ENCODE measurements at places on chromosomes 1 and 21. TPM values are rescaled to one million over a fixed set of nuclear protein-coding genes. Genes with fewer than 3 reads are reported as not detected.

OR2G2 gene
- total RNA-seq: not detected

ZNF281 gene
- total RNA-seq: 13.1 TPM

SPRR2A gene
- 0.60 TPM for total RNA-seq

USF1 gene
- 56.1 TPM for total RNA-seq

SNRNP40 gene
- 44.2 TPM for total RNA-seq

DPYD gene
- total RNA-seq: 41.6 TPM

CASZ1 gene
- total RNA-seq: 33.0 TPM

- no peak for DNase-seq
Observed at GRCh38 chr1:201728731-201729130, 100.2 kb upstream of the IPO9 start.

DNA sequence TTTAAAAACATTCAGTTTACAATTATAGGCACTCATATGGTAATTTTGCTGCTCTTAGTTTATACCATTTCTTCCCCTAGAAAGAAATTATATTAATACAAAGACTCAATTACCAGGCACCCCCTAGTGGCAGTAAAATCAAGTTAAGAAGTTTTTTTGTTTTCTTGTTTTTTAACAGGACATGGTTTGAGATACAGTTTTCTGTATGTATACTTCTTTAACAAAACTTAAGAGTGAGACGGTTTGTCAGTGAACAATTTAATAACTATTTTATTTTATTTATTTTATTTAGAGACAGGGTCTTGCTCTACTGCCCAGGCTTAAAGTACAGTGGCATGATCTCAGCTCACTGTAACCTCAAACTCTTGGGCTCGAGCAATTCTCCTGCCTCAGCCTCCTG, 224.6 kb downstream of the FAF1 start:
- DNase-seq: no peak

GRCh38 chr1:176559474-176559873, 96.5 kb downstream of the PAPPA2 start:
- no peak for DNase-seq

GRCh38 chr1:208131621-208132286, 112.4 kb downstream of the PLXNA2 start:
- DNase-seq: no peak

DNA sequence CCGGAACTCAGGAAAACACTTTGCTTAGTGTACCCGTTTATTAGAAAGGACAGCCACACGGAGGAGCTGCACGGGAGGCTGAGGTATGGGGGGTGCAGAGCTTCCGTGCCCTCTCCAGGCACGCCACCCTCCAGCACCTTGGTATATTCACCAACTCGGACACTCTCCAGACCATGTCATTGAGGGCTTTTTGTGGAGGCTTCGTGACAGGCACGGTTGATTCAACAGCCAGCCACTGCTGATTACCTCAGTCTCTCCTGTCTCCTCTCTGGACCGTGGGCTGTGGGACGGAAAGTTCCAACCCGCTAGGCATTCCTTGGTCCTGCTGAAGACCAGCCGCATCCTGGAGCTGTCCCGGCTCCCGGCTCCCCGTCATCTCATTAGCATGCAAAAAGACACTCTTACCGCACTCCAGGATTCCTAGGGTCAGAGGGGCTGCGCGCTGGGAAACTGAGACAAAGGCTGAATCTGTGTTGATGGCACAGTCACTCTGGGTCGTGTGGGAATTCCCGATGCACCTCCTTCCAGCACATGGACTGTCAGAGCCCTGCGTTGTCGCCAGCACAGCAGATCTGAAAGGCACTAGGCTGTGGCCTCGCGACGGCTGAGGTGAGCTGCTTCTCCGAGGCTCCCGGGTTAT, 65.6 kb downstream of the PRKCZ start:
- DNase-seq: peak; percentile 68

DNA sequence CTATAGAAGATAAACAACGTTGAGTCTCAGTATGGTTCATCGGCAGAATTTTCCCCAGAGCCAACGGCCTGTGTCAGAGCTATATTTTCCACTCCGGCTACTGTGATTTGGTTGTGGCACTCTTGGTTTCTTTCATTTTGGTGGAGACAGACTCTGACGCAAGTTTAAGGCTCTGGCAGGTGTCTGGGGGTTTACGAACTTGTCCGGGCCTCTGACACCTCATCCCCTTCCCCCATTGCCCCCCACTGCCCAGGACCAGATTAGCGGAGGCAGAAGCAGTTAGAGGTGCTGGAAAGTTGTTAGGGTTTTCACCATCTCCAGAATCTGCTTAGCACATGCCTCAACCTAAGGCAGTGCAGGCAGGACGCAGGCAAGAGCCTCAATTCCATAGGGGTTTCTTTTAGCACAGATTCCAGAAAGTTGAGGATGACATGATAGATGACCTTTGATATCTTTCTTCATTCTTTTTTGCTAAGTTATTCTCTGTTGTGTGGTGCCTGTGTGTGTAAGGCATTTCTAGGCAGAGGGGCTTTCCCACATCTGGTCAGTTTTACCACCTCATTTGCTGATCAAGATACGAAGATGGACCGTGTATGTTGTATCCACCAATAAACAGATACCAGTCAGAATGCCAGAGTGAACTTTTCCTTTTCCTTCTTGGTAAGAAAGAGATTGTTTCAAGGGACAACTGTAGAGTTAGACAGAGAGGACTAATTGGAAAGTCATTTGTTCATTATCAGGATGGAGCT, 18.4 kb upstream of the IL10 start:
- no peak for DNase-seq

DNA sequence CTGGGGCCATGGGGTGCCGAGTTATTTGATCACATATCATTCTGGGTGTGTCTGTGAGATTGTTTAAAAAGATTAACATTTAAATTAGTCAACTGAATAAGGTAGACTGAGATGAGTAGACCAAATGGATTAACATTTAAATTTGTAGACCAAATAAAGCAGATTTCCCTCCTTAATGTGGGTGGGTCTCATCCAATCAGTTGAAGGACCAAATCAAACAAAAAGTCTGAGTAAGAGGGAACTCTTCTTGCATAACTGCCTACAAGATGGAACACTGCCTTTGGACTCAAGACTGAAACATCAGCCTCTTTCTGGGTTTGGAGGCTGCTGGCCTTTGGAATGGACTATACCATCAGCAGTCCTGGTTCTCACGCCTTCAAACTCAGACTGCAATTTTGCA, 17.0 kb upstream of the SNX7 start:
- DNase-seq: no peak

DNA sequence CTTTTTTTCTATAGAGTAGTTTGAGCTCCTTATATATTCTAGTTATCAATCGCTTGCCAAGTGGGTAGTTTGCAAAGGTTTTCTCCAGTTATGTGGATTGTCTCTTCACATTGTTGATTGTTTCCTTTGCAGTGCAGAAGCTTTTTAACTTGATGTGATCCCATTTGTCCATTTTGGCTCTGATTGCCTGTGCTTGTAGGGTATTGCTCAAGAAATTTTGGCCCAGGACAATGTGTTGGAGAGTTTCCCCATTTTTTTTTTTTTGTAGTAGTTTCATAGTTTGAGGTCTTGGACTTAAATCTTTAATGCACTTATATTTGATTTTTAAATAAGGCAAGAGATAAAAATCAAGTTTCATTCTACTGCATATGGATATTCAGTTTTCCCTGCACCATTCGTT, 774.8 kb upstream of the ADAMTS5 start:
- no peak for DNase-seq

GRCh38 chr1:59638231-59638711, 176.5 kb upstream of the HOOK1 start:
- DNase-seq: peak; percentile 92

- DNase-seq: no peak
Observed at GRCh38 chr1:23148084-23148483, 20.6 kb downstream of the LUZP1 start.

DNA sequence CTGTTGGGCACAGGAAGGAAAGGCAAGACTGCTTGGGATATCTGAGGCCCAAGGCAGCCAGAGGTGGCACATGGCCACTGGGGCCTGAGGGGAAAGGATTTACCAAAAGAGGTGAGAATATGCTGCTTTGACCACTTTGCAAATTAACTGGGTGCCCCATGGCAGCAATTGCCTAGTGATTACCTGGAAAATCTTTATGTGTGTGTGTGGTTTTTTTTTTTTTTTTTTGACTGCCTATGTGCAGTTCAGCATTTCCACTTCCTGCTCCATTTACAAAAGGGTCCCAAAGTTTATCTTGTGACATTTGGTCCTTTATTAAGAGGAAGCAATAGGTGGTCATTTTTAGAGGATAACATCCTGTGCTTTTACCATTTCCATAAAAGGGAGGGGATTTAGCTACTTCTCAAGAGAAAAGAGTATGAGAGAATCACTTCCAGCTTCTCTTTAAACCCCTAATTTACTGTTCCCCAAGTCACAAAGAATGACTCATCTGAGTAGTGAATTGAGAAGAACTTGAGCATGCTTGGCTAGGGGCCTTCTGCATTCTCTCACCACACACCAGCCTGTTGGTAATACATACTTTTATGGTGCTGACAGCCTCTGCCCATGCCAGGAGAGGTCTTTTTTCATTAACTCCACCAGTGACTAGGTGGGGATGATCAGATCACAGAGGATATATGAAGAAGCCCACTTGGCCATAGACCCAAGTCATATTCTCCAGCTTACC, 52.1 kb downstream of the SYDE2 start:
- no peak for DNase-seq

- no peak for DNase-seq
Observed at GRCh38 chr1:233982827-233983518, 78.5 kb downstream of the SLC35F3 start.

DNA sequence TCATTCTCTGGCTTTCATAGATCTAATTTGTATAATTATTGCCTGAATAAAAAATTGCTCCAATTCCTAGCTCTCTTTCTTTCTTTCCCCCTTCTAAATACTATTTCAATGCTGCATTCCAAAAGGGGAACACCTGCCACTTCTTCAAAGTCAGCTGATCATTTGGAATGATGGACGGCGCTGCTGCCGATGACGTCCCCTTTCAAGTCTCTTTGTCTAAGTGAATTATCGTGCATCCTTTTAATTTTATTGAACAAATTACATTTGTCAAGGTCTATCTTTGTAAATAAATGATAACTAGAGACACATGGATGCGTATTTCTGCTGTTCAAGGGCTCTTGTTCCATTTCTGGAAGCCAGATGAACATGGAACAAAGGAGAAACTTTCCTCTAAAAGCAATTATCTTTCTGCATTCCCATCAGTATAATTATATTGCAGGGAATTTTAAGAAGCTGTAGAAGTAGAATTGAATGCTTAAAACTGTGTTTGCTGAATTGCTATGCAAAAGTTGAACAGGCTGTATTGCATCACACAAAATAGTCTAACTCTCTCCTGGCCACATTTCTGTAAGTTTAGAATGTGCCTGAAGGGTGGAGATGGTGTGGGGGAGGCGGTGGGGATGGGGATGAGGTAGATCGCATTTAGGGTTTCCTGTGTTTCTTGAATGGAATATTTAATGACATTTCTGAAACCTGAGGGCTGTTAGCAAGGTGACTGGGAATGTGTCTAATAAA, 191.9 kb upstream of the LMO4 start:
- DNase-seq: no peak

DNA sequence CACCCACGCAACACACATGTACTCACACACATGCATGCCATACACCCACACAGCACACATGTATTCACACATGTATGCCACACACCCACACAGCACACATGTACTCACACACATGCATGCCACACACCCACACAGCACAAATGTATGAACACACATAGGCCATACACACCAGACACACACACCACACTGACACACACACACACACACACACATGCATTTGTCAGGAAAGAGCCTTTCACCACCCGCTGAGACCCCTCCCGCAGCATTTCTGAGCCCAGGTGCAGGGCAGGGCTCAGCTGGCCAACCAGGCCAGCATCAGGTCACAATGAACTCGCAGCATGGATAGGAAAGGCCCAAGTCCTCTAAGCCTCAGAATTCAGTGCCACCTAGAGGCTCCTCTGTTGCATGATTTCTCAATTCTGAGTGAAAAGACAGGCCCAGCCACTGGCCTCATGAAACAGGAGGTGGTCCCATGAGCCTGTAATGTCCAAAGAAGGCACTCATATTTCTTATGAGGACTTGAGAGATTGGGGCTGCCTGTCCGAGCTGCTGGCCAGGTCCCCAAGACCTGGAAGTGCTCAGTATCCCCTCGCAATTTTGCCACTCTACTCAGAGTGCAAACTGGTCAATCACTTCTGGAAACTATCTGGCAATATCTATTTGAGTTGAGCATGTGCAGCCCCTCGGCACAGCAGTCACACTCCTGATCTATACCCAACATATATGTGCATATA, 57.3 kb downstream of the PSMG1 start:
- peak; percentile 66 for DNase-seq

GRCh38 chr1:24906760-24907490, 23.2 kb downstream of the RUNX3 start:
- DNase-seq: no peak

DNA sequence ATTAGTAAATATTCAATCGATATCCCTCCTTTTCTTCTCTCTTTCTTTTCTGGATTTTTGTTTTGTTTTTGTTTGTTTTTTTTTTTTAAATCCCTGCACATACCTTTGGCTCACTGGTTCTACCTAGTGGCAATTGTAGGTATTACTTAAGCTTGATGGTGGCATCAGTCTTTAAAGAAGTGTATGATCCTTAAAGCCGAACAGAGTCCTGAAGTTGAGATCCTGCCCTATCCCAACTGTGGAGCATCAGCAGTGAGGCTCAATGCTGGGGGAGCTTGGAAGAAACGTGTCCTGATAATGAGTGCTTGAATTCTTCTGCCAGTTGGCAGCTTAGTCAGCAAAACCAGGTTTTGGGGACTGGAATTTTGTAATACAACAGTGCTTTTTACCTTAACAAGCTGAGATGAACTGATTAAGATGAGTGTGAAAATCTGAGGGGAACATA, 60.8 kb downstream of the FASLG start:
- DNase-seq: peak; percentile 72

DNA sequence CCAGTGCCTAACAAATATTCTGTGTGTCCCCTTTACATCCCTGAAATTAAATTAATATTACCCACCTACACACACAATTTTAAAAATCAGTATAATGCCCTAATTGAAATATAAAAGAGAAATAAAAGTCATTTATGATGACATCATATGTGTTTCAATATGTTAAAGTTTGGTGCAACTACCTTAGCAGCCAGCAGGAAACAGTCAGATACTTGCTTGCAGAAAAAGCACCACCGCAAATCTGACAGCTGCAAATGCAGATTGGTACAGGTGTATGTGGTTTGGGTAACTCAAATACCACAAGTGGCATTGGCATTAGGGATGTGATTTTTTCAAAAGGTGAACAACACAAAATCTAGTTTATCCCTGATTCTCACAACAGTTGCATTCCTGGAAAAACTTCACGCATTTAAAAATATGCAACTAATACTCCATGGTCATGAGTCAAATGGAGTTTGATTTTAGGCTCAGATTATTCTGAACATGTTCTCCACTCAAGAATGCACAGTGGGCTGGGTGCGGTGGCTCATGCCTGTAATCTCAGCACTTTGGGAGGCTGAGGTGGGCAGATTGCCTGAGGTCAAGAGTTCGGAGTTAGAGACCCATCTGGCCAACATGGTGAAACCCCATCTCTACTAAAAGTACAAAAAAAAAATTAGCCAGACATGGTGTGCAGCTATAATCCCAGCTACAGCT, 106.3 kb downstream of the EDEM3 start:
- no peak for DNase-seq

DNA sequence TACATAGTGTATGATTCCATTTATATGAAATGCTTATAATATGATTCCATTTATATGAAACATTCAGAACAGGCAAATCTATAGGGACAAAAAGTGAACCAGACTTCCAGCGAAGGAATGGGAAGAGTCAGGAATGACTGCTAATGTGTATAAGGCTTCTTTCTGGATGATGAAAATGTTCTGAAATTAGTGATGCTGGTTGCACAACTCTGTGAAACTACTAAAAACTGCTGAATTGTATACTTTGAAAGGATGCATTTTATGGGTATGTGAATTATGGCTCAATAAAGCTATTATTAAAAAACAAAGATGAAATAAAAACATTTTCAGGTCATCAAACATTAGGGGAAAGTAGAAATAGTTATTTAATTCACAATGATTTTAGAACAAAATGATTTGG, 14.1 kb upstream of the IL24 start:
- no peak for DNase-seq

All from kidney (tissue), 22 donors.